Fibroblast of skin of right biceps (primary cell): ENCODE measurements at places on chromosomes 6 and 20.
A peak's percentile ranks its signal among the peaks of the same experiment; 100 is the strongest.

GRCh38 chr6:109055771-109056235 lies 38.8 kb downstream of the SESN1 start:
- DNase-seq: peak; percentile 51

DNA sequence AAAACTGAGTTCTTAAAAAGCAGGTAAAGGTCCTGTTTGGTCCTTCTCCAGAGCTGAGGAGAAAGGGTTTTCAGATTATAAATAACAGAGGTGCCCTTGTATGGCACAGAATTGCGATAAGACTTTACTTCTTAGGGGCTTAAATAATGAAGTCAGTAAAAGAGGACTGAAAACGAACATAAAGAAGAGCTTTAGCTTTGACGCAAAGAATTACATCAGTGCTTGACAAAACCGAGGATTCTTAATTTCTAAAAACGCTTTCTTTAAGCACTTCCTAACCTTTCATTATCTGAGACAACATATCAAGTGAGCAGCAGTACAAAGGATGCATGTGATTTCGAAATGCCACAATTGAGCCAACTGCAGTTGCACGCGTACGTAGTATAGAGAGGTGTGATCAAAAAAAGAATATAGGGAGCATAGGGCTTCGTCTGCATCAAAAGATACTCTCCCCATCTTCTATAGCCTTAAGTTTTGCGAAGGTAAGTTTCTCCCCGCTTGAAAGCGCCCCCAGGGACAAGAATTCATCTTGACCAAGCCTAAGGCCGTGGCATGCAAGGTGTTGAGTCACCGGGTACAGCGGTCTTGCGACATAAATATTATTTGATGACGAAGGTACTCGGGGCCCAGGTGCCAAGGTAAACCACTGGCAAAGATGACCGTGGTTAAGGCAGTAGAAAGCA lies 778 bp upstream of the LOC128125822 start:
- peak; percentile 81 for DNase-seq

DNA sequence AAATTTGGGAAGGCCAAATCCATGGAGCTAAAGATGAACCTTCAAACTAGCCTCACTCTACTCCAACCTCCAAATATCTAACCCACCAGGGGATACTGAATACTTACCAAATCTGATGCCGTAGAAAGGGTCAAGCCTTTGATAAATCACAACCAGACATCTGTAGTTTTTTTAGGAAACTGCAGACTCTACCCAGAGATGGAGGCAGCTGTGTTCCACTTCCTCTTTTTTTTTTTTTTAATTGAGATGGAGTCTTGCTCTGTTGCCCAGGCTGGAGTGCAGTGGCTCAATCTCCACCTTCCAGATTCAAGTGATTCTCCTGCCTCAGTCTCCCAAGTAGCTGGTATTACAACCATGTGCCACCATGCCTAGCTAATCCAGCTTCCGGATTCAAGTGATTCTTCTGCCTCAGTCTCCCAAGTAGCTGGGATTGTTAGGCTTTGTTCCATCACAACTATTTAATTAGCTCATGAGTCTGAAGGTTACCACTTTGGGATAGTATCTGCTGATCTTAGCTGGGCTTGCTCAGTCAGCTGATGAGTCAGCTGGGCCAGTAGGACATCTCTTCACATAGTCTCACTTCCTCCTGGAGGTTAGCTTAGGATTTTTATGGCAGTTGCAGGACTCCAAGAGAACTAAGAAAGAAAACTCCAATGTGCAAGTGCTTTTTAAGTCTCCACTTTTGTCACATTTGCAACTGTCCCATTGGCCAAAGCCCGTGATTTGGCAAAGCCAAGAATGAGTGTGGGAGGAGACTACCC lies 13.3 kb downstream of the FRK start:
- DNase-seq: peak; percentile 5

GRCh38 chr20:10074513-10074912 lies 39.7 kb downstream of the ANKEF1 start:
- peak; percentile 97 for DNase-seq

DNA sequence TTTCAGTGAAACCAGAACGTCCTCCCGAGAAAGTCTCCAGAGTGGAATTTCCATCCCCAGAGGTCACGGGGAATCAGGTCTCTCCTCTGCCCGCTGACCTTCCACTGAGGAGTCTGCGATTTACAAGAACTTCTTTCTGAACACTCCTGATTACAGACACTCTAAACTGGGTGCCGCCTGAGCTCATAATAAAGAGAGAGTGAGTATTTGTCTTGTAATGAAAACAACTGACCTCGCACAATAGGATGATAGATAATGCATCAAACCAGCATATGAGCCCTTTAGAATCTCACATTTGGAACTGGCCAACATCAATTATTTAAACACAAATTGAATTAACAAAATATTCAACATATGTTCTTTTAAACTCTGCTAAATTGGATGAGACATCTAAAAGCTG lies 47.5 kb downstream of the DLL1 start:
- no peak for DNase-seq
